ENCODE measurements at places on chromosomes 3 and 15.
A peak's percentile ranks its signal among the peaks of the same experiment; 100 is the strongest.

- no peak for DNase-seq
Observed at GRCh38 chr3:117617906-117618305, 908.3 kb downstream of the TUSC7 start.

DNA sequence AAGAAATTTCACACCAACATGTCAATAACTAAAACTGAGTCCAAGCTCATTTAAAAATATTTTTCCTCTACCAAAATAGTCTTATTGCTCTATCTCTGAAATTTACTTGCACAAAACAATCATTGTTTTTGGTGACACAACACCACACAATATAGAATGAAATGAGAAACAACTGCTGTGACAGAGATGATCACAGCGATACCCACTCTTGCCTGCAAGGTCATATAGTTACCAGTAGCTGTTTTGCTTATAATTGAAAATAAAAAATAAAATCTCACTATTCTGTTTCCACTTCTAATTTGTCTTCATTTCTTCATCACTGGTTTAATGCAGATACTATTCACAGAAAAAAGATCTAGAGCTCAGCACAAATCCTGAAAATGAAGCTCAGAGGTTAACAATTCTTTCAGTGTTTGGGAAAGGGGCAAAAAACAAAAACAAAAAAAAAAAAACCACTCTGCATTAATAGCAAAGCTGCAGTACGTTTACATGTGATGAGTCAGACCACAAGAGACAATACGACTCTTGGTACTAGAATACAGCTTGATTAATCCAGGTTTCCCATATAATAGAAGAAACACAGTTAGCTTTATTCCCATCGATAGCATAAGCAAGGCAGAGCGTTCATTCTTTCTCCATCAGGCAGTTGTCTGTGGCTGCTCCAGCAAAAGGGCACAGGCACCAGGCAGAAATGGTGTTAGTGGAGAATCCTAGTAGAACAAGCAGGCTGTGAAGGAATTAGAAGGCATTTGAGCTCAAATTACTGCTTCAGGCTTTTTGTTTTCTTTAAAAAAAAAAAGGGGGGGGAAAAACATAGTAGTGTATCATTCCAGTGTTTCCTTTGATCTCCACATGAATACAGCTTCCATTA, 773 bp downstream of the ANKRD28 start:
- DNase-seq: no peak

DNA sequence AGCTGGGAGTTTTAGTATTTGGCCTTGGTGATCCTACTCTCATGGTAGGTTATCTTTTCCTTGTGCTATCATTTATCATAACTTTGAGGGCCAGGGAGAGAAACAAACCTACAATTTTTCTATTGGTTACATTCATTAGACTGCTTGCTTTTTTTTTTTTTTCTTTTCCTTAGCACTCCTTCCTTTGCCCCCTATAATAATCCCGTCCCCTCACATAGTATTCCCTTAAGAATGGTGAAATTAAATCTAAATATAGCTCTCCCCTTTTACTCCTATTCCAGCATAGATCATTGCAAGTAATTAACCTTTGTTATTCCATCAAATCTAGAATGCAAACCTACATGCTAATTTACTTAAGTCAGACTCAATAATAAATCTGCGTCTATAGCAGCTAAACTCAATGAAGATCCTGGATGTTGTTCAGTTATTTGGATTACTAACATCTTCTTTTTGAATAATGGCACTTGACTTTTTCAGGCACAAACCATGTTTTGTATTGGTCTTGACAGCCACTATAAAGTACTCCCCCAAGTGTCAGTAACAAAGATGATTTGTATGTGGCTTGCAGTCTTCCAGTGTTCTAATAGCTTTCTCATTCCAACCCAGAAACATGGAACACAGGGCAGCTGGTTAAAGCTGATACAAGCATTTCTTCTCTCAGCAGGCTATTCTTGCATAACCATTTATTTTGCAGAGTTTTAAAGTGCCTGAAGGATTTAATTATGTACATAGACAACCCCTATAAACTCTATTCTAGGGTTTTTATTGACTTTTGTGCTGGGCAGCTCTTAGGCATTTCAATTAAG, 420.6 kb downstream of the MECOM start:
- no peak for DNase-seq

GRCh38 chr15:46413799-46414198, 779.0 kb downstream of the SQOR start:
- no peak for DNase-seq

- DNase-seq: no peak
Observed at GRCh38 chr3:102810937-102811336, 376.1 kb downstream of the ZPLD1 start.

DNA sequence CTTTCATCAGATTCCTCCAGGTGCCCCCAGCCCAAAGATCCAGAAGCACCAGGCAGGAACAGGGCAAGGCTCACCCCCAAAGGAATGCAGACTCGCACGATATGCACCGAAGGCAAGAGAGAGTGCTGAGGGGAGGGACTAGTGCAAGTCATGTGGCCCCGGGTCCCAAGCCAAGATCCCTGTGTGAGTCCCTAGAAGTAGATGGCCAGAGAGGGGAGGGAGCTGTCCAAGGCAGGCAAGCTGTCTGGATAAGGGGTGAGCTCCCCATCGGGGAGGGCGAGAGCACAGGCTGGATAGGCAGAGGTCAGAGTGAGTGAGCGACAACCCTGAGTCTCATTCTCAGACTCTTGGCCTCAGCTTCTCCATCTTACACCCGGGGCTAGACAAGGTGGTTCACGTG, 171.5 kb upstream of the LINGO1 start:
- DNase-seq: no peak

GRCh38 chr15:39785139-39785538, 2.5 kb upstream of the FSIP1 start:
- no peak for DNase-seq

- no peak for DNase-seq
Observed at GRCh38 chr15:40238532-40239403, at the start of gene PAK6. TSS of gene PAK6 (plus strand) at chr15:40239063. CDS start at chr15:40264786, 25,723 bp downstream.

GRCh38 chr15:43868406-43868805, 41.6 kb downstream of the WDR76 start:
- DNase-seq: no peak

GRCh38 chr3:60788185-60788584, 463.1 kb downstream of the FHIT start:
- DNase-seq: no peak

GRCh38 chr3:72996121-72996472, 514 bp upstream of the PPP4R2 start:
- no peak for DNase-seq

DNA sequence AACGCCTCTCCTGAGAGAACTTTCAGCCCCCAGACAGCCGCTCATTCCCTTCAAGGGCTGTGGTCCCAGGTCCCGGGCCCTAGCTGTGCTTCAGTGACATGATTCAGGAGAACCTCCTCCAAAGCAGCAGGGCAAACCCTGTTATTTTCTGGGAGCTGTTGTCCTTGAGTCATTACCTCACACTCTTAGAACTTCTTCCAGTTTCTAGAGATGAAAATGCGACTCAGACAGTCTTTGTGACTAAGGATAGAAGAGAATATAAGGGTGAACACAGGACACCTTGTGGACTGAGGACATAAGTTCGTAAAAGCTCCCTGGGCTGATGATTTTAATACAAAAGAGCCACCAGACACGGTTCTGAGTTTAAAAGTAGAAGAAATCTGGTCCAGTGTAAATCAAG, 203.8 kb downstream of the RORA start:
- no peak for DNase-seq

- DNase-seq: no peak
Observed at GRCh38 chr3:64928683-64929082, 240.9 kb upstream of the ADAMTS9 start.

DNA sequence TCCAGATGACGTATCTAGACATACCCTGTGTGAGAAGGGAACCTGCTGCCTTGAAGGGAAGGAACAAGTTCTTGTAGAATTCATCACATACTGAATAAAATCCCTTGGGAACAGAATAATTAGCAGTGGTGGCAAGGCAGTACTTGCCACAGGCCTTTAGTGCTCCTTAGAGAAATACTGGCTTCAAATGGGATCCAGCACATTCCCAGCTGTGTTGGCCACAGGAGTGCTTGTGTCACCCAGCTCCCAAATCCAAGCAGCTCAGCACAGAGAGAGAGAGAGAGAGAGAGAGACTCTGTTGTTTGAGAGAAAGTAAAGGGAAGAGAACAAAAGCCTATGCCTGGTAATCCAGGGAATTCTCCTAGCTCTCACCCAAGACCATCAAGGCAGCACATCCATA, 969.0 kb upstream of the ALCAM start:
- DNase-seq: no peak

DNA sequence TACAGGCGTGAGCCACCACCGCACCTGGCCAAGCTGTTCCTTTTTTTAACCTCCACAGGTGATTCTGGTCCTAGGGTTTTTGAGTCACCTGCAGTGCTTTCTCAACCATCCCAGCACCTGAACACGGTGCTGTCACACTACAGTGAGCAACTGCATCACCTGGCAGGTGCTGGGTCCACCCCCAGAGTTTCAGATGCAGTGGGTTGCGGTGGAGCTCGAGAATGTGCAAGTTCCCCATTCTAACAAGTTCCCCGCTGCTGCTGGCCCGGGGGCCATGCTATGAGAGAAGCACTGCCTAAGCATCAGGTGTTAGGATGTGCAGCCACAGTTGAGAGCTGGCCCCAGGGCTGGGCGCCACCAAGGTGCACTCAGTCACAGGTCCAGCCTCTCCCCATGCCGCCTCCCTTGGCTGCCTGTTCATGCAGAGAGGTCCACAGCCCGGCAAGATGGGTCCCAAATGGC, 18.0 kb downstream of the ISG20 start:
- DNase-seq: no peak

DNA sequence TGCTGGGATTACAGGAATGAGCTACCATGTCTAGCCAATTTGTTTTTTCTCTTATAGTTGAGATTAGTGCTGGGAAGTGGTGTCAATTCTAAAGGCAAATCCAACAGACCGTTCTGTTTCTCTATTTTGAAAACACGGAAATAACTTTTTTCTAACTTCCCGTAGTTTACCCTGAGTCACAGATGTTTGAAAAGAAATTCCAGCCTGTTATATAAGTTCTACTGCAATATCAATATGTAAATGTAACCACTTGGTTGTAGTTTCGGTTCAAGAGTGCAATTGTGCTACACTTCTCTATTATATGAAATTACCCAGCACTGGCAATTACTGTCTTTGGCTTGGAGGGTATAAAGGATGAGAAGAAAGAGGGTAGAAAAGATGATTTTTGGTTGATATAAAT, 22.3 kb upstream of the GNB4 start:
- DNase-seq: no peak

DNA sequence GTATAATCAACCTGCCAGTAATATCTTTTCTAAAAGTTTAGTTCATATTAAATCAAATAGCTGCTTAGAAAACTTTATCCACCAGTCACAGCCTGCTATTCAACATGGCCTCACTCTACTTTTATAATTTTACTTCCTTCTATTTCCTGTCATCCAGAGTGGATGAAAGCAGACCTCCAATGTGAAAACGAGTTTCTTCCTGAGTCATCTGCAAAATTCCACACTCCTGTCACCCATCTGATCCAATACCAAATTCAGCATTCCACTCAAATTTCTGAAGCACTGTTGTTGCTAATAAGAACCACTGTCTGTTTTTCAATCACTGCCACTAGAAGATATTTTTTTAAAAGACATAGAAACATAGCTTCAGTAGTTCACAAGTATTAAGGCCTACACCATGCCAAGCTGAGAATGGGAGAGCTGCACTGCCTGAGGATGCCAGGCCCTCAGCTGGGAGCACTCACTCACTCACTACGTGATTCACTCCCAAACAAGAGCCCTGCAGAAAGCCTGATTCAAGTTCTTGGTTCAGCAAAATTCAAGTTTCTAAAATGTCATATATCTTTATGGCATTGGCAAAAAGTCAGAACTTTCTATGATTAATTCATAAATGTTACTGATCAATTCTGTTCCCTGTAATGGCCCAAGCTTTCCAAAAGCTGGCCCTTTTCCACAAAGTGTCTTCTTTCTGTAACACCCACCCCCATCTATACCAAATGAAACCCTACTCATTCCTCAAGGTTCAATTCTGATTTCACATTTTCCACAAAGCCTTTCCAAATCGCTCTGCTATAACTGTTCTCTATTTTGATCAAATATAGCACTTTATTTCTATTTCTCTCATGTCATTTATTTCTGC, 82.9 kb downstream of the FSIP1 start:
- DNase-seq: no peak

DNA sequence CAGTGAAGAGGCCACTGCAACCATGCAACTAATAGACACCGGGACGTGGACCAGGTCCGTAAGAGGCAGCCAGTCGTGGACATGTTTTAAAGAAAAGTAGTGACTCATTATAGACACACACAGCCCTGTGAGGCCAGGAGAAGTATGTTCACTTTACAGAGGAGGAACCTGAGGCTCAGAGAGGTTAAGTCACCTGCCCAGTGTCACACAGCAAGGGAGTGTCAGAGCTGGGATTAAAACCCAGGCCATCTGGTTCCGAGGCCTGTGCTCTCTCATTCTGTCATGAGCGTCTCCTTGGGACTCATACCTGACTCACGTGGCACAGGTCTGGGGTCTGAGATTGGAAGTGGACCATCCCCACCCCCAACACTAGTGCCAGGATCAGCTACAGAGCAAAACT, 28.1 kb upstream of the GRIP2 start:
- no peak for DNase-seq

- DNase-seq: no peak
Observed at GRCh38 chr3:18211116-18211515, 214.0 kb downstream of the SATB1 start.

- peak; percentile 15 for DNase-seq
Observed at GRCh38 chr15:46091860-46092450, 457.1 kb downstream of the SQOR start.

DNA sequence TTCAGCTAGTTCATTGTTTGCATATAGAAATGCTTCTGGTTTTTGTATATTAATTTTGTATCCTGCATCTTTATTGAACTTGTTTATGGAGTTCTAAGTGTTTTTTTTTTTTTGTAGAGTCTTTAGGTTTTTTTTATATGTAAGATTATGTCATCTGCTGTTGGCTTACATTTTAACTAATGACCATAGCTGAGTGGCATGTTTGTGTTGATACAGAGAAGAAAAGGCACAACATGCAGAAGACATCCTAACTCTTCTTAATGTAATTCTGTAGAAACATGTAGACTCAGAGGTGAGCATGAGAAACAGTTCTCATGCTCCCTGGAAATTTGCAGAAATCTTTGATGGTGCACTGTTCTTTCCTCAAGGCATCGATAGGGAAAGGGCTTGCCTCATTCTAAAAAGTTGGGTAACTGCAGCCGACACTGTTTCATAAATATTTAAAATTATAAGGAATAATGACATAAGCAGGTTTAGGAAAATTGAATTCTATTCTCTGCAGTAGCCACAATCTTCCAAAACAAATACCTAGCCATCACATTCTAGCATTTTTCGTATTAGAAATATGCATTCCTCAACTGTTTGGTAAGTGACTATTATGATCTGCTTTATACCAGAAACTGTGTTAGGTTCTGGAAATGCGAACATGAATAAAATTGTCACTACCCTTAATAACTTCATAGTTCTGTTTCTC, 499.6 kb upstream of the KCNMB2 start:
- no peak for DNase-seq
